Effector memory CD4-positive, alpha-beta T cell (primary cell): ENCODE measurements at places on chromosomes 1 and 21.

GRCh38 chr21:24976238-24976637 lies 631.0 kb downstream of the MRPL39 start:
- DNase-seq: no peak

DNA sequence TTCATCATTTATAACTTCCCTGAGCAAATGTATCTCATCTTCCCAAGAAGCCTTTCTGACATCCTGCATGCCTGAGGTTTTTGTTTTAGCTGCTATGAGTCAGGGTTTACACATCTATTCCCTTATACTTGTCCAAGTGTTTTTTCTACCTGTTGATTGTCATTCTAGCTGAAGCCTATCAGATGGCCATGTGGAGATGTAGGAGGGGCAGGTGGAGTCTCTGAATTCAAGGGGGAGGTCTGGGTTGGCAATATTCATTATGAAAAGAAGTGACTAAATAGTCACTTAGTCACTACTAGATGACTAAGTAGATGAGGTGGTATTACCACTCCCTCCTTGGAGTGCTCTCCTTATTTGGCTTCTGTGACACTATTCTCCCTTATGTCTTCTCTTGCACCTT lies 52.4 kb downstream of the XCL1 start:
- DNase-seq: no peak

DNA sequence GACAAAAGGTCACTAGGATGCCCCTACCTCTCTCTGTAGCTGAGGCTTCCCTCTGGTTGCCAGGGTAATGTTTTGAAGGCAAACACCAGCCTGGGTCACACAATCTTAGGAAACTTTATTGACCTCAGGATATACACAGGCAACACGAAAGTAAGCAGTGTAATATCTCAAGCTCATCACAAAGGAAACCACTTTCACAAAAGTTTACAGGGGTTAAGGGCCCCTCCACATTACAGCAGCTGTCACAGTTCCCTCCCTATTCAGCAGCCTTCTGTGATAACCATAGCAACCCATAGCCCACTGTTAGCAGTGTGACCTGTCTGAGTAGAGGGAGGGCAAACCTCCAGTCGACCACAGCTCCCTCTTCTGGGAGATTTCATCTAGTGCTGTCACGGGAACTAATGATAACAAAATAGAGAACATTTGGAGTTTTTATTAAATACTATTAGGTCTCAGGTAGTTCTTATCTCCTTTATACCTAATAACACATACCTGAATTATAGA lies 149.8 kb downstream of the PTPRC start:
- DNase-seq: no peak

- no peak for DNase-seq
Observed at GRCh38 chr1:85984636-85985035, 171.9 kb downstream of the COL24A1 start.

DNA sequence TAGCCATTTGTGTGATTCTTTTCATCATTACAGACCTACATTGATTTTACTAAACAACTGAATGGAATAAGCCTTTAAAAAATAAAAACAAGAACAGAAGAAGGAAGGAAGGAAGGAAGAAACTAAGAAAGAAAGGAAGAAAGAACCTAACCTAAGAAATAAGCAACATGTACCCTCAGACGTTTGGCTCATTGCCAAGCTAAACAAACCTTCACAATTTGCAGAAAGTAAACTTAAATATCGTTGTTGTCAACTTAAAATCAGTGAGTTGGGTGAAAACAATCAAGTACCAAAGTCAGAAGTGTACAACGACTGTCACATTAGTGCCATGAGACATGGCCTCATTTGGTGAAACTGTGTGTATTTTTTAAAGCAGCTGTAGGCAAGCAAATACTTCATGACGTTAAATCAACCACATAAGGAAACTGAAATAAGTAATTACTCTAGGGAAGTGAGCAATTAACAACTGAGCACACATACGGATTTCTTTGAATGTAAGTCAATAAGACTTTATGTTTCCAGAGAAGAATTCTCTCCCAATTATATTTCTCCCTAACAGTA lies 313.1 kb upstream of the TMPRSS15 start:
- DNase-seq: no peak

GRCh38 chr1:2413495-2414296 lies 1.3 kb upstream of the PEX10 start:
- DNase-seq: no peak

GRCh38 chr21:41403331-41403730 lies 22.7 kb upstream of the MX1 start:
- DNase-seq: no peak
